RPMI7951 (cell line): ENCODE measurements at places on chromosomes 2 and 18.

DNA sequence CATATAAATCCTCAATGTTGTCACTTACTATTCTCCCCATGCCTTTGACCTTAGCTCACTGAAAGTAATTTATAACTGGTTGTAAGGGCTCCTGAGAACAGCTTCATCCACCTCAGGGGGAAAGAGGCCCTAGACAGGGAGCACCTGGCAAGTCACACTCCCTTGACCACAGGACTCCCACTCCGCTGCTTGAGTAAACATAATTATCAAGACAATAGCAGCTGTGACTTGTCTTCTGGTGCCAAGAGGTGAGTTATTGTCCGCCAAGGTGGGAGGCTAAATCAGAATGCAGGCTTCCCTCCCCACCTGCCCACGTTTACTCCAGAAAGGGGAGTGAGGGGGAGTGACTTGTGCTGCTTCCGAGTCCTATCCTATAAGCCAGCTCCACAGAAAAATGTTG is 230.6 kb upstream of the LRATD1 start:
- no peak for DNase-seq

DNA sequence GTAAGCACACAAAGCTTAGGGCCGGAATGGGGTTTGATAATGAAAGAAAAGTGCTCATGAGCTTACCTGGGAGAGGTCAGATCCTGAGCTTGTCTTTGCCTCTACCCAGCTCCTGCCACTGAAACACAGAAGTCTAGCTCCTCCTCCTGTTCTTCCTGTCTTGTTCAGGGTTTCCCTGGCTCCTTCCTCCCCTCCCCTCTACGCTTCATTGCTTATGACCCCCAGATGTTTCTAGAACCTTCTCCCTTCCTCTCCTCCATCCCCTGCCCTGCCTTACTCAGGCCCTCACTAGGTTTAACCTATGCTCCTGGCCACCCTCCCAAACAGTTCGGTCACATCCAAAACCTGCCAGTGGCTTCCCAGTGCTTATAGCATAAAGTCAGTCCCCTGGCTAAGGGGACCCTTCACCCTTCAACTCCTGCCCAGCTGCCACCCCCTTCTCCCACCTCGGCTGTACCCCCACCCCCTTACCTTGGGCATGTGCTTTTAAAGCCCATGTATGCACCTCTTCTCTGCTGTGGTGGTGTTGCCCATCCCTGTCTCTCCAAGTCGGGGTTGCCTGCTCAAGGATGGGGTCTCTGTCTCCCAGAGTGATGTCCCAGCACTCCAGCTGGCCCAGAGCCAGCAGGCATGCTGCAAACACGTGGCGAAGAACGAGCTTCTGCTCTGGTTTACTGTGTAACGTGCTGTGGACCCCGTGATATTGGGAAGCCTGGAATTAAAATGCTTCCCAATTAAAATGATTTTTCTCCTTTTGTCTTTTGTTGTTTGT is 233.6 kb downstream of the TPGS2 start:
- DNase-seq = no peak

DNA sequence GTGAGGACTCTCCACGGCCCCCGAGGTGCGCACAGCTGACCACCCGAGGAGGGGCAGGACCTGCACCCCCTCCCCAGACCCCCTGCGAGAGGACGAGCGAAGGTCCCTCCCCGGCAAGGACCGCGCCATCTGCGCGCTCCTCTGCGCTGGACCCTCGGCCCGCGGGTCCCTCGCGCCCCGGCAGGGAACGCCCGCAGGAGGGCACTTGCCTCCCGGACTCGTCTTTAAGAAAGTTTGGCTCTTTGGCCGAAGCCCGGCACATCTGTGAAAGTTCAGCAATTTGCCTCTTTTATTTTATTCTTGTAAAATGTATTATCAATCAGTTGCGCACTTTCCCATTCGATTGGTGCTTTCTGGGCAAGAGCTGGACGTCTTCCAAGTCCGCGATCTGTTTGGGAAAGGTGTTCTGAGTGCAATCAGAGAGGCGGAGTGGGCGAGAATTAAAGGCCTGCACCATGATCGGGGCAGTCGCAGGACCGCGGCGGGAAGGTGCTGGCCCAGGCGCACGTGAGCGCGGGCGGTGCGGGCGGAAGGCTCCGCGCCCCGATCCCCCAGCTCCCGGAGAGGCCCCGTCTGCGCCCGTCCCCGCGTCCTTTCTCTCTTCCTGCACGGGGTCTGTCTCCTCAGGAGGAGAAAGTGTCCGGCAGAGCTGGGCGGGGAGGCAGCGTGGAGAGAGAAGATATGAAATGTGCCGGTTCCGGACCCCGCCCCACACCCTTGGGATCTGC is 1.6 kb upstream of the ALKAL2 start:
- no peak for DNase-seq

- DNase-seq = no peak
Measured at GRCh38 chr18:24293254-24293653, 104.4 kb downstream of the OSBPL1A start.

- no peak for DNase-seq
Measured at GRCh38 chr2:138503652-138504051, 2.1 kb downstream of the SPOPL start.

DNA sequence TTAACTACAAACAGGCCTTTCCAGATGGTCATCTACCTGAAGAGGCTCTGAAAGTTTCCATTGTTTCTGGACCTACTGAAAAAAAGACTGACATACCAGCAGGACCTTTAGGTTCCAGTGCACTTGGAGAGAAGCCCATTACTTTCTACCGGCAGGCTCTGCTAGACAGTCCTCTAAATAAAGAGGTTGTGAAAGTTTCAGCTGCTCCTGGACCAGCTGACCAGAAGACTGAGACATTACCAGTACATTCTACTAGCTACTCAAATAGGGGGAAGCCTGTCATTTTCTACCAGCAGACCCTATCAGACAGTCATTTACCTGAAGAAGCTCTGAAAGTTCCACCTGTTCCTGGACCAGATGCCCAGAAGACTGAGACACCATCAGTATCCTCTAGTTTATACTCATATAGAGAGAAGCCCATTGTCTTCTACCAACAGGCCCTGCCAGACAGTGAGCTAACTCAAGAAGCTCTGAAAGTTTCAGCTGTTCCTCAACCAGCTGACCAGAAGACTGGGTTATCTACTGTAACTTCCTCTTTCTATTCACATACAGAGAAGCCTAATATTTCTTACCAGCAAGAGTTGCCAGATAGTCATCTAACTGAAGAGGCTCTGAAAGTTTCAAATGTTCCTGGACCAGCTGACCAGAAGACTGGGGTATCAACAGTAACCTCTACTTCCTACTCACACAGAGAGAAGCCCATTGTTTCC is 65.8 kb downstream of the ALMS1 start:
- no peak for DNase-seq

DNA sequence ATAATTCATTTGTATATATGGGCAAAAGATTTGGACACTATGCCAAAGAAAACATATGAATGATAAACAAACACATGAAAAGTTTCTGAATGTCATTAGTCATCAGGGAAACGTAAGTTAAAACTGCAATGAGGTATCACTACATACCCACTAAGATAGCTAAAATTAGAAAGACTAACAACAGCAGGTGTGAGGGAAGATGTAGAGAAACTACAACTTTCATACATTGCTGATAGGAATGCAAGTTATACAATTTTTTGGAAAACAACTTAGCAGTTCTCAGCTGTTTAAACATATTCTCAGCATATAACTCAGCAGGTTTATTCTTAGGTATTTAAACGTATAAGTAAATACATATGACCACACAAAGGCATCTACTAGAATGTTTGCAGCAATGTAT is 563.5 kb upstream of the KLHL29 start:
- no peak for DNase-seq

DNA sequence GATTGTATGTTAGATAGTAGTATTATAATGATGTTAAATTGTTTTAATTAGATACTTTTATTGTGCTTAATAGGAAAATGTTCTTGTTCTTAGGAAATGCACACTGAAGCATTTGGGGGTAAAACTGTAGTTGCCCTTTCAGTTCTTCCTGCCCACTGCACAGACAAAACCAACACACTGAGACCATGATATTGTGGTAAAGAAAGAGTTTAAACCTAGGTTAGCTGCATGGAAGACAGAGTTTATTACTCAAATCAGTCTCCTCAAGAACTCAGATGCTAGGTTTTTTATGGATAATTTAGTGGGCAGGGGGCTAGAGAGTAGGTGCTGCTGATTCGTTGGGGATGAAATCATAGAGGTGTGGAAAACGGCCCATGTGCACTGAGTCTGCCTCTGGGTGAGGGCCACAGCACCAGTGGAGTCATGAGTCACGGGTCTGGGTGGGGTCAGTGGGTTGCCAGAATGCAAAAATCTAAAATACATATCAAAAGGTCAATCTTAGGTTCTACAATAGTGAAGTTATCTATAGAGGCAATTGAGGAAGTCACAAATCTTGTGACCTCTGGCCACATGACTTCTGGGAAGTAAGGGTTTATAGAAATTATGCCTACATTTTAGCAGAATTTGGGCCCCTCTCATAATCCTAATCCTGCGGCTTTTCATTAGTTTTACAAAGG is 283.4 kb upstream of the FBXO11 start:
- no peak for DNase-seq

GRCh38 chr2:237649541-237650454 is 22.4 kb downstream of the LRRFIP1 start:
- no peak for DNase-seq

DNA sequence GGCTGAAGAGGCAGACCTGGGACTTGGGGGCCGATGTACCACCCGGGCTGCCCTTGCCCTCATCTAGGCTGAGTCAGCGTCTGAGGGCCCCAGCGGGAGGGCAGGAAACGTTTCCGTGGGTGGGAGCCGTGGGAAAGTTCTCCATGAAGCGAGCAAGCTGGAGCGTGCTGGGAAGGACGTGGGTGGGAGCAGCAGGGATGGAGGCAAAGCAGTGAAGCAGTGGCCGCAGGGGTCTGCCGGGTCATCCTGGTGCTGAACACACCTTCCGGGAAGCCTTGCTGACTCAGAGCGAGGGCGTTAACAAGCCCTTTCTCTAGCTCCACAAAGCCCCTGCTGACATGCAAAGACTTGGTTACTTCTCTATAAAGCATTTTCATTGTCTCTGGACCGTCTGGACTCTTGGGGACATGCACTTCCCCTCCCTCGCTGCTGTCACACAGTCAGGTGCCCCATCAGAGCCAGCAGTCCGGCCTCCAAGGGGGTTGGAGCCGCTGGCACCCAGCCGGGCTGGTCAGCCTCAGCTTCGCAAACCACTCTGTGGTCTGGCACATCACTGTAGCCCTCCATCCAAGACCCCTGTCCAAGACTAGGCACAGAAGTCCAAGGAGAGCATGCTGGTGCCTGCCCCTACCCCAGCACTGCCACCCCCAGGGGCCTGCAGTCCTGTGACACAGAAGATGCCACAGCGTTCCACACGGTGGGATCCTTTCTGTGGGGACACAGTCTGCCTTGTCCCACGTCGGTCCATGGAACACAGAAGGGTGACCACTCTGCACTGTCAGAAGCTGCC is 115.1 kb upstream of the GPC1 start:
- peak; percentile 88 for DNase-seq
